Activated CD4-positive, alpha-beta T cell treated with anti-CD3 and anti-CD28 coated beads, Interleukin-2, amount 10 ng/mL, durations not matched to agents 24 days and 14 days (primary cell): ENCODE measurements at places on chromosomes 4 and X. TPM values are rescaled to one million over a fixed set of nuclear protein-coding genes. Genes with fewer than 3 reads are reported as not detected.

The NOX1 gene
- total RNA-seq: not detected in 2 replicates

The MGST2 gene
- 26.5 and 35.1 TPM in 2 replicates for total RNA-seq

The PUDP gene
- 17.4 and 19.5 TPM in 2 replicates for total RNA-seq

The FRG2 gene
- total RNA-seq: not detected in 2 replicates

The EBP gene
- total RNA-seq: 159 and 163 TPM in 2 replicates

DNA sequence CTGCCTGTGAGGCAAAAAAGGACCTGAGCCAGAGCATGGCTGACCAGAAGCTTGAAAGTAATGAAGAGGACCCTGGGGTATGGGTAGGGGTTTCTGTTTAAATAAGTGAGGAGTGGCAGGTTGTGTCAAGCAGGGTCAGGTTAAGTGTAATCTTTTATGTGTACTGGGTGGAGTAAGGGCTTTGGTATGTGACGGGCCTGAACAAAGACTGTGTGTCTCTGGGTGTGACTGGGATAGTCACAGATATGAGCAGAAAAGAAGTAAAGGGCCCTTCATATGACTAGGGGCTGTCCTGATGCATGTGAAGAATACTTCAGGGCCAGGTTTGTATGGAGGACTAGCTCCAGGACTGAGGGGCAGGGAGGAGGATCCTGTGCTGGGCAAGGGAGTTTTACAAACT lies 82.4 kb downstream of the ITIH6 start:
- no peak overlapping the region for H3K4me3 ChIP-seq
- no peak overlapping the region for H3K27ac ChIP-seq
- no peaks in the 10 kb centered on the region for H3K4me1 ChIP-seq
- DNase-seq: no peak

DNA sequence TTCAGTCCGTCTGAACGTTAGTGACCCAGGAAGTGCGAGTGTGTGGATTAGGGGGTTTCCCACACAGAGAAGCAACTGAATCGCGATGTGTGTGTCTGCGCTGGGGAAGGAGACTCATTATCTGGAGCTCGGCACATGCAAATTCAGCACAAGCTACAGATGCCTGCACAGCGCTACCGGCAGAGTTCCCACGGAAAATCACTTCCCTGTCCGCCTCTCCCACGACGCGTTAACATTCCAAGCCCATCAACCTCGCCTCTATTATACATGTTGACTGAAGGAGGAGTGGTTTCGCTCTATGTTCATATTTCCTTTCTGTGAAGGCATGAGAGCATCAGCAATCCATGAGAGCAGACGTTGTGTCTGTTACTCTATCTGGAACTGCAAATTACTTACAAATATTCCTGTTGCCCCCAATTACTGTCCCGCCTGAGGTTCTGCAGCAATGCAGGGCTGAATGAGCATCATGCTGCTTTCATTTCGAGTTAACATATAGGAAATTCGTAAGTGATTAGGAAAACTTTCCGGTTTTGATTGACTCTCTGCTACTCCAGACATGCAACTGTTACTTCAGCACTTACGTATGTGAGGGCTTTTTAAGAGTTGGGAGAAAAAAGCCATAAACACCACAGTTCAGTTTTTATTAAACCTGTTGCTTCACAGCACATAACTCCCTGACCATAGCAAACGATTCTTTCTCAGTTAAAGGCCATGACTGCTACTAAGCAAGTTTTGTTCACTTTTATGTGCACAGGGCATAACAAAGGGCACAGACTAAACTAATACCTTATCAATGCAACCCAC lies 15.0 kb upstream of the MTNR1A start:
- H3K4me1 ChIP-seq: no peaks in the 10 kb centered on the region
- no peak for DNase-seq
- H3K36me3 ChIP-seq: no peaks in the 10 kb centered on the region

DNA sequence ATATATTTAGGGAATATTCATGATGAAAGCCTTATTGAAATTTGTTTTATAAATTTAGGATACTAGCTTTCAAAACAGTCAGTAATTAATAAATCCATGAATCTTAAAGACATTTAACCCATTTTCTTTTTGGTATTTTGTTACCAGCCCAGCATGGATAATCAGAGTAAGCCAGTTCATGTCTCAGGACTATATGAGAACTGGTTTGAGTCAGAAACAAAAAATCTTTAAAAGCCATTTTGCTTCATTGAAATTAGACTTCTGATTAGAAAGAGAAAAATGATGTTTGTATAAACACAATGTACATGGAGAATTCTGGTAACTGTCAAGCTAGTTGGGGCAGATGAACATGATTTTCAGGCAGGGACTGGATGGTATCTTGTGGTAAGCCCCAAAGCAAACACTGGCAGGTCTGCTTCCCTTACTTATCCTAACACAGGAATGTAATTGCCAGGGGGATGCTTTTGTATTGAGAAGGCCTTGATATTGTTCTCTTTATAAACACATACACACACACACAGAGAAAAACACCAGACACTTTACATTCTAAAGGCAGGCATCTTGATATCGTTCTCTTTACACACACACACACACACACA lies 9.4 kb downstream of the ARHGAP10 start:
- no peak overlapping the region for H3K27ac ChIP-seq
- H3K27me3 ChIP-seq: no peaks in the 10 kb centered on the region
- H3K36me3 ChIP-seq: peaks cover 2% of the 10 kb centered on the region
- no peak overlapping the region for H3K4me3 ChIP-seq
- DNase-seq: no peak

GRCh38 chr4:67871867-67872266 lies 11.9 kb downstream of the TMPRSS11D start:
- peaks cover 4% of the 10 kb centered on the region for H3K27me3 ChIP-seq
- H3K27ac ChIP-seq: no peak overlapping the region
- H3K4me1 ChIP-seq: no peaks in the 10 kb centered on the region
- DNase-seq: no peak
- no peak overlapping the region for H3K4me3 ChIP-seq
- no peaks in the 10 kb centered on the region for H3K36me3 ChIP-seq

GRCh38 chrX:2689773-2690666 lies 1.1 kb upstream of the CD99 start:
- peaks cover 32% of the 10 kb centered on the region for H3K36me3 ChIP-seq
- peaks cover 23% of the 10 kb centered on the region for H3K4me1 ChIP-seq
- H3K4me3 ChIP-seq: peak overlapping the region; percentile 75
- DNase-seq: no peak
- H3K27ac ChIP-seq: peak overlapping the region; percentile 65
- peaks cover 3% of the 10 kb centered on the region for H3K27me3 ChIP-seq

- H3K27ac ChIP-seq: no peak overlapping the region
- no peak overlapping the region for H3K4me3 ChIP-seq
- no peaks in the 10 kb centered on the region for H3K4me1 ChIP-seq
- no peaks in the 10 kb centered on the region for H3K36me3 ChIP-seq
- H3K27me3 ChIP-seq: no peaks in the 10 kb centered on the region
These were observed 692.0 kb upstream of the FAM241A start for GRCh38 chr4:111453216-111453615.

DNA sequence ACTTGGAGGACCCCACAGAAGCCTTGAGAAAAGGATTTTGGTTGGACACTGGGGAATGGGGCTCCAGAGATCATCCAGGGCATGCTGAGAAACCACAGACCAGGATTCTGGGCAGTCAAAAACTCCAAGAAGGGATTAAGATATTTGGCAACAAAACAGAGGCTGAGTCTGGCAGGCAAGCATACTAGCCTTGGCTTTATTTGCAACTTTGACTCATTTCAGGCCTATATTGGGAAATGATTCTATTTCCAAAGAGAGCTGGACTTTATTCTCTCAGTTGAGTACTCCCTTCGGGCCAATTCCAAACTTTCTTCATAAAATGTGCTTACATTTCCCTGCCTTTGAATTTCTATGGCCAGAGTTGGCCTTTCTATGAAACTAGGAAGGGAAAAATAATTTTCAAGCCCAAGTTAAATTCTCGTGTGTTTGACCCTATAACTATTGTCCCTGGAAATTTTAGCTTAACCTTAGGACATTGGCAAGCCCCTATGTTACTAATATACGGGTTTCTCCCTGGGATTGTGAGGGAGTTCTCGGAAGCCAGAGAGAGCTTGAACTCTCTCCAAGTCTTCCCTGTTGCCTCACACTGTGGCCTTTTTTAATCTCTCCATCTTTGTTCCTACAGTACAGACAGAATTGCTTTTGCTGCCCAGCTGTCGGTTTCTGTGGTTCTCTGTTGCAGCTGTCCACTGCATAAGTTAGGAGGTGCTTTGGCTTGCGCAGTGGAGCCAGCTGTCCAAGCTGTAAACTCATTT lies 112.6 kb upstream of the FAM9A start:
- no peak for DNase-seq
- no peaks in the 10 kb centered on the region for H3K27me3 ChIP-seq
- no peaks in the 10 kb centered on the region for H3K4me1 ChIP-seq

DNA sequence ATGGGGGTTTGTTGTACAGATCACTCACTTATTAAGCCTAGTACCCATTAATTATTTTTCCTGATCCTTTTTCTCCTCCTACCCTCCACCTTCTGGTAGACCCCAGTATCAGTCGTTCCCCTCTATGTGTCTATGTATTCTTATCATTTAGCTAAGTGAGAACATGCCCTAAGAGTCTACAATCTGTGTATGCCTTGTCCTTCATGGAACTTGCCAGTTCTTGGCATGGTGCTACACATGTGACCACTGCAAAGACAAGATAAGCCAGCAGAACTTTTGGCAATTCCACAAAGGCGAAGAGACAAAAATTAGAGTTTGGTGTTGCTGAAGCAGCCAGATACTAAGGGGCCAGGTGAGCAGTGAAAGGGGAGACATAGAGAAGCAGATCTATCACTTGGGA lies 101.3 kb downstream of the CORIN start:
- no peak overlapping the region for H3K4me3 ChIP-seq
- H3K36me3 ChIP-seq: no peaks in the 10 kb centered on the region
- H3K4me1 ChIP-seq: no peaks in the 10 kb centered on the region
- DNase-seq: no peak
- H3K27ac ChIP-seq: no peak overlapping the region
